ENCODE measurements at places on chromosomes 12 and 14. TPM values are rescaled to one million over a fixed set of nuclear protein-coding genes. Genes with fewer than 3 reads are reported as not detected.

KRT82 gene
- 0.01 TPM for polyA plus RNA-seq

ENDOU gene
- not detected for polyA plus RNA-seq

FAM186B gene
- 0.19 TPM for polyA plus RNA-seq

C12orf50 gene
- not detected for polyA plus RNA-seq

RASAL1 gene
- 0.10 TPM for polyA plus RNA-seq

LRP1-AS gene
- polyA plus RNA-seq, result not detected

NPFF gene
- not detected for polyA plus RNA-seq

CCDC177 gene
- polyA plus RNA-seq, result not detected

- peak; percentile 73 for DNase-seq
Observed at GRCh38 chr14:103628684-103629502, at the start of gene KLC1. Gene KLC1 (plus strand): TSS chr14:103629211. CDS start chr14:103654565, 25,354 bp downstream.

GRCh38 chr12:104201238-104202001 lies 14.2 kb upstream of the TXNRD1 start:
- DNase-seq, result peak; percentile 41

DNA sequence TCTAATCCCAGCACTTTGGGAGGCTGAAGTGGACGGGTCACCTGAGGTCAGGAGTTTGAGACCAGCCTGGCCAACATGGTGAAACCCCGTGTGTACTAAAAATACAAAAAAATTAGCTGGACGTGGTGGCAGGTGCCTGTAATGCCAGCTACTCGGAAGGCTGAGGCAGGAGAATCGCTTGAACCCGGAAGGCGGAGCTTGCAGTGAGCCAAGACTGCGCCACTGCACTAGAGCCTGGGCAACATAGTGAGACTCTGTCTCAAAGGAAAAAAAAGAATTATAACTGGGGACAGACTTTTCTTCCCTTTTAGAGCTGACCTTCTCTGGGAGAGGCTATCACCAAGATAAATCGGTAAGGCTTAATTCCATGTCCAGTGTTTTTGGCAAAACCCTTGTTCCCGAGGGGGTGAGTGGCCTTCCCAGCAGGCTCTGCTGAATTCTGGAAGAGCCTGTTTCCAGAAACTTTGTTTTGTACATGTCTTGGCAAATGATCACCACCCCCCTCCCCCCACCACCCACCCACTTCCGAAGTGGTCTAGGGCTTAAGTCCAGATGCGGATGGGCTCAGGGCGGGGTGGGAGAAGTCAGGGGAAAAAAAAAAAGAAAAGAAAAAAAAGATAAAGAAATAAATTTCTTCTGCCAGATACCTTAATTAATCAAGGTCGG lies 32.3 kb upstream of the DEGS2 start:
- no peak for DNase-seq

DNA sequence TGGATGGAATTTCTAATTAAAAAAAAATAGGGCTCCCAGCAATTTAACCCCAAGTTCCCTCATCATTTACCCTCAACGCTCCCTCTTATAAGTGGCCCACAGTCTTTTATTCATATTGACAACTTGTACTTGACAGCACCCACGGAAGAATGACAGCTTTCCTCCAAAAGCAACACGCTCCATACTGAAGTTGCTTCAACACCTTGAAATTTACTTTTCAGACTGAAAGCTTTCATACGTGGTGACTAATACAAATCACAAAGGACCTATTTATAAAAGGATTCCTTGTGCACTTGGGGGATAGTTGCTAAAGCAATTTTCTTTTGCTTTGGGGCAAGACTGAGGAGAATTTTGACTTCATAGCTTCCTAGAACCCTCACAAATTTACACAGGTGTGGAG lies 1629.4 kb upstream of the SEL1L start:
- DNase-seq, result no peak

GRCh38 chr12:120134307-120134980 lies 17.9 kb upstream of the RAB35 start:
- no peak for DNase-seq

GRCh38 chr12:98939350-98939749 lies 294.3 kb downstream of the APAF1 start:
- DNase-seq, result peak; percentile 19

- DNase-seq, result no peak
Observed at GRCh38 chr14:83575301-83575700, 1954.6 kb upstream of the FLRT2 start.

GRCh38 chr12:25960961-25961360 lies 2.5 kb downstream of the RASSF8 start:
- DNase-seq, result no peak

DNA sequence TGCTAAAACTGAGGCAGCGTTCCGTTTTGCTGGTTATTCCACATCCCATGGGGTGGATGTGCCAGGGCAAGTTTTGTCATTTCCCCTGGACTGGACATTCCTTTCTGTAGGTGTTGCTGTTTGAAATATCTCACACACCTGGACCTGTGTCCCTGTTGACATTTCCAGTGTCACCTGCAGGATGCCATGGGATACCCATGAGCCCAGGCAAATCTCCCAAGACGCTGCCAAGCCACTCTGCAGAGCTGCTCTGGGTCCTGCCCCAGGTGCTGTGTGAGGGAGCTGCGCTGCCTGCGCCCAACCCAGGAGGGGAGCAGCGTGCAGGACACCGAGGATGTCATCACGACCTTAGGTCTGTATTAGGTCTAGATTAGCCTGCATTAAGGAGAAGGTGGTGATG lies 5.2 kb upstream of the PACS2 start:
- DNase-seq, result peak; percentile 32

- no peak for DNase-seq
Observed at GRCh38 chr12:108589028-108589839, 8.7 kb downstream of the TMEM119 start.

- DNase-seq, result no peak
Observed at GRCh38 chr12:5987573-5987972, 42.5 kb upstream of the ANO2 start.

DNA sequence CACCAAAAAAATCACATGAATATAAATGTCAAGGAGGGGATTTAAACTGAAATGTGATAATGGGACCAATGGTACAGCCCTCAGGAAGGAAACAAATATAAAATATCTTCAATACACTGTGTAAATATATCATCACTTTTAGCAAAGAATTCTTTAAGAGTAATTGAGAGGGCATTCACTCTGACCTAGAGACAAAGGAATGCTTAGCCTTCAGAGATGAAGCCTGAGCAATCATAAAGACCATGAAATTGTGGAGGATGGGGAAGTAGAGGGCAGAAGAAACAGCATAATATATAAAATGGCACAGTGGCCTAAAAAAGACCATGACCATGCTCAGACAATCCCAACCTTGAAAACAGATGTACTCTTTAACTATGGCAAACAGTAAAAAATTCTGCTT lies 20.4 kb downstream of the YAF2 start:
- no peak for DNase-seq

DNA sequence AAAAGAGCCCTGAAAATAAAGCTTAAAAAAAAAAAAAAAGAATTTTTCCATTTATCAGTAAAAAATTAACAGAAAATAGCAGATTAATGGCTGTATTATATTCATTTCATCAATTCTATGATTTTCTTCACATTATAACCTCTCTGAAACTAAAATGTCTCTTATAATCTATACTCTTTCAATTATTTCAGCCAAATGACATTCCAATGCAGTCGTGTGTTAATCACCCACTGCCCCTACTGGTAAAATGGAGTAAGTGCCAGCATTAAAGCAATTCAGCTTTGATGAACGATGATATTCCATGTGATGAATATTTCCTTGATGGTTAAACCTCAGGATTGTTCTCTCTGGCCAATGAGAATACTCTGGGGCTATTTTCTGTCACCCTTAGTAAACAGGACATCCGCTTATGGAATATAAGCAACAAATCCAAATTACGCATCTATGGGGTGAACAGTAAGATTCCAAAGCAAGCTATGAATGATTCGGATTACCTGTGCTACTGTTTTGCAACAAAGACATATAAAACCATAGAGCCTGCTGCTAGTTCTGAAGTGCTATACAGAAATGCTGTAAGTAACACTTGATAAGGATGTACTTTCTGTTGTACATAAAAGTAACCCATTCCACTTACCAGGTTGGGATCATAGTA lies 20.3 kb upstream of the SYCP3 start:
- DNase-seq, result peak; percentile 19

DNA sequence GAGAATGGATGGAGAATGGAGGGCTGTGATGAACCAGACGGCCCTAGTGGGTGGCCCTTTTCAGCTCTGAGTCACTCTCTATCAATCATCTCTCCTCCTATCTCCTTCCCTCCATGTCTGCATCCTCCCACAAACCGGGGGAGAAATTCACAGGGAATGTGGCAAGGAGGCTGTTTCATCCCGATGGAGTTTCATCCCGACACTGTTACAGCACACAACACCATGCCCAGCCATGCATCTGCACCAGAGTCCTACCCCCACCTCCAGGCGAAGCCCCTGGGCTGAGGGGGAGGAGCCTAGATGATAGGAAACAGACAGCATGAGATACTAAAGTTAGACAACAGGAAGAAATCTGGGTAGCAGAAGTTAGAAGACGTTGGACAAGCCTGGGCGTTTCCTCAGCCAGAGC lies 20.8 kb downstream of the SLC8B1 start:
- no peak for DNase-seq

DNA sequence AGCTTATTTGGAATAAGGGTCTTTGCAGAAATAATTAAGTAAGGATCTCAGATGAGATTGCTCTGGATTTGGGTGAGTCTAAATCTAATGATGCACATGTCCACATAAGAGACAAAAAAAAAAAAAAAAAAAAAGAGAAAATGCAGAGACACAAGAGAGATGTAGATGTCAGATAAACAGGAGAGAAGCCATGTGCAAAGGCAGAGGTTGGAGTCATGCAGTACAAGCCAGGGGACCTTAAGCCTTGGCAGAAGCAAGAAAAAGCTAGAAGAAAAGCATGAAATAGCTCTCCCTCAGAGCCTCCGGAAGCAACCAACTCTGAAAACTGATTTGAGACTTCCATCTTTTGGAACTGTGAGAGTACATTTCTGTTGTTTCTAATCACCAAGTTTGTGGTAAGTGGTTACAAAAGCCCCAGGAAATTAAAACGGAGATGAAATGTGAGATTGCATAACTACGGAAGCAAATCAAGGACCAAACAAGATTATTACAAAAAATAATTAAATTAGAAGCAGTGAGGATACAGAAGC lies 1304.0 kb upstream of the SEL1L start:
- no peak for DNase-seq

DNA sequence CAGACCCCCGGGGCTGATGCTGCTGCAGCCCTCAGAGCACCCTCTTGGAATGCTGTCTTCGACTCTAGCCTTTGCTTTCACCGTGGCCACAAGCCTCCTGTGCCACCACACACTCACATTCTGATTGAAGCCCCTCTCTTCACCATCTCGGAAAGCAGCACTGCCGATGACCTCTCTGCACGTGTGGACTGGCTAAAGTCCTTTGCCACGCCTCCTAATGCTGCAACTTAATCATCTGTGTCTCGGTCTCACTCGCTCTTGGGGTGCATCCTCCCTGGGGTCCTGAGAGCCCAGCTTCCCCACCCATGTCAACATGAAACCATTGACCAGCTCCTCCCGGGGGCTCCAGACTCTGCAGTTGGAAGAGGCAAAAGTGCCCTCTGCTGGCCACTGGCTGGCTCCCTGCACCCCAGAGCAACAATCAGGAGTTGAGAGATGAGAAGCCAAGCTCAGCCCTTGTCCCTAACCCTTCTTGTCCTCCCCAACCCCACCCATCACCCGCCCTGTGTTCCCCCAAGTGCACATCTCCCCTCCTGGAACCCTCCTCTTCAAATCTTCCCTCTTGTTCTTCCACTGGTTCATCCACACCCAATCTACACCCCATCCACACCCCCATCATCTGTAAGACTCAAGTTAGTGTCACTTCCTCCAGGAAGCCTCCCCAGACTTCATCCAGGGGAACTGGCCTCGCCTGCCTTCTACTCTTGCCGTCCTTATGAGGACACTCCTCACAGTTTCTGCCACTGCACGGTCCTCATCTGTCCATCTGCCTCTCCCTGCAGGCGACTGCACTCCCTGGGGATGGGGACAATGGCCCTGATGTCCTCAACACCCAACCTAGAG lies 23.6 kb upstream of the FAM181A start:
- no peak for DNase-seq

GRCh38 chr12:49929581-49929980 lies 21.0 kb upstream of the AQP2 start:
- no peak for DNase-seq

DNA sequence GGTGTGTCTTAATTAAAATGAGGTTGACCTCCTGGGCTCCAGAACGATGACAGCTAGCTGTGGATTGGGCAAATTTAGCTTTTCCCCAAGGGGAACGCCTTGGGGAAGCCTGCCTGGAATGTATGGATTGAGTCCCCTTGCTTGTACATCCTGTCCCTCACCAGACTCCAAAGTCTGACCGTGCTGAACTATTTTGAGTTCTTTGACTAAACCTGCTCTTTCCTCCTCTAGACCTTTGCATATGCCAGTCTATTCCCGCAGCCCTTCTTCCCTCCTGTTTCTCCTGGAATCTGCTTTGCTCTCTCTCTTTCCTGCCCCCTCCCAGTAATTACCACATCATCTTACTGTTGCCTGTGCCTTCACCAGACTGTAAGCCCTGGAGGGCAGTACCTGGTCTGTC lies 11.5 kb upstream of the KDM2B start:
- DNase-seq, result no peak

DNA sequence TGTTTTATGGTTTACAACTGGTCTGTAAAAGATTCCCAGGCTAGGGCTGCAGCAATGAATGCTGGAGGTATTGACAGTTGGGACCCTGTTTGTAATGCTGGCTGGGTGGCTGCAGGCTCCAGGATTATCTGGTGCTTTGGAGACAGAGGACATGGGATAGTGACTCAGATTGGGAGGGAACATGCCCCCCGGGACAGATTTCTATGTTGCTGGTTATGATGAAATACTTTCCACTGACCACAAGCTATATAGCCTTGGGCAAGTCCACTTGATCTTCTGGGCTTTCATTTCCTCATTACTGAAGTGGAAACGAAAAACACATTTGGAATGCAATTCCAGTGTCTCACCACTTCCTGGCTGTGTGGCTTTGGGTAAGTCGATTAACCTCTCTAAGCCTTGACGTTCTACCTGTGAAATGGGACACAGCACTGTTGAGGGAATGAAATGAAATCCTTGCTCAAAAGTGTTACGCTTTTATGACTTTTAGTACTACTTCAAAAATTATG lies 6.3 kb upstream of the TPCN1 start:
- peak; percentile 95 for DNase-seq

- DNase-seq, result no peak
Observed at GRCh38 chr12:1920971-1921370, 2.5 kb upstream of the CACNA2D4 start.

Measured in mammary epithelial cell (primary cell).